Right renal pelvis (tissue), 4 donors: ENCODE measurements at places on chromosomes 4 and X.

DNA sequence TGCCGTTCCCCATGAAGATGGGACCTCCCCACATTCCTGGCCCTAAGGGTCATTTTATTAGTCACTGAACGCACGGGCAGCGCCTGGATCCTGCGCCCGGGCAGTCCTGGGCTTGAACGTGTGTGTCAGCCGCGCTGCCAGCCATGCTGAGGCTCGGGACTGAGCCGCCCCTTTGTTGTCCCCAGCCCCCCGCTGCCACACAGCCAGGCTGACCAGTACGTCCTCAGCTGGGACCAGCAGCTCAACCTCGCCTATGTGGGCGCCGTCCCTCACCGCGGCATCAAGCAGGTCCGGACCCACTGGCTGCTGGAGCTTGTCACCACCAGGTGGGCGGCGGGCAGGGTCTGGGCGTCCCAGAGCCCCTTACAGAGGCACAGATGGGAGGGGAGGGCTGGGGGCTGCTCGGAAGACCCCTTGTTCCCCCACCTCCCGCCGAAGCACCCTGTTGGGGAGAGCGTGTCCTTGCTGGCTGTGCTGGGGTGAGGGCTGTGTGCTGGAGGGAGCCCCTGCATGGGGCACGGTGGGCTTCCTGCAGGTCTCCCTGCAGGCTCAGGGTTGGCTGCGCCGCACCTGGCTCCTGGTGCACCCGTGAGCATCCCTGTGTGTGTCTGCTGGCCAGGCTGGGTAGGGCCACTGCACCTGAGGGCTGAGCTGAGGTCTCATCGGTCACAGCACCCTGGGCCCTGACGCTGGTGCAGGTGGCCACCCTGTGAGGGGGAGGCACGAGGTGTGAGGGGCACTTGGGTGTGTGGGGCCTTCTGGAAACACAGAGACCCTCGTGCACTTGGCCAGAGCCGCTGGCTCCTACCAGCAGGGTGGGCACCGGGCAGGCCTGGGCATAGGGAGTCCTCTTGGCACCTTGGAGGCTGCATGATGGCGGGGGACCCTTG is 1.0 kb downstream of the IDUA start:
- DNase-seq = no peak

DNA sequence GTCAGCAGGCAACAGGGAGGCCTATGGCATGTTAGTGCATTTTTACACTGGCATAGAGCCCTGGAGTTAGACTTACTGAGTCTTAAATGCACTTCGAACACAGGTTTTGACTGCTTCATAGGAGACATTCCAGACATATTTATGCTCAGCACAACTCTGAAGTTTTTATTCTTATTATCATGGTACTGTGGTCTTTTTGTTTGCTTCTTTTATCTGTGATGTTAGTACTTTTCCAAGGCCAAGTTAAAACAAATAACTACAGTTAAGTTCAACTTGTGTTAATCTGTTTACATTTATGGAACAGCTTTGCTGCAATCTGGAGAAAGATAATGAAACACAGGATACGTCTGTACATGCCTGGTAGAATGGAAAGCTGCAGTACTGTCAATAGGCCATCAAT is 76.5 kb downstream of the COL4A5 start:
- DNase-seq = no peak

DNA sequence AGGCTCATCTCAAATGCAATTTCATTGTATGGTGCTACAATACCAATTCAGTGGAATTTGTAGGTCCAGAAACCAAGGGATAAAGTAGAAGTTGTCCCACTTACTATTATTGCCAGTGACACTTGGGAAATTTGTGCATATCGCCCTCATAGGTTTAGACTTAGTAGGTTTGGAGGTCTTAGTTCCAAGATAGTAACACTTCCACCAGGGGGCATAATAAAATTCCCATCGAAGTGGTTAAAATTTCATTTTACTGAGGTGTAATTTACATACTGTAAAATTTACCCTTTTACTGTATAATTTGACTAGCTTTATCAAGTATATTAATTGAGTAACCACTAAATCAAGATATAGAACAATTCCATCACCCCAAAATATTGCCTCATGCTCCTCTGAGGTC is 174.6 kb downstream of the INPP4B start:
- DNase-seq = no peak

- DNase-seq = no peak
Observed at GRCh38 chrX:10648614-10649013, 28.2 kb upstream of the MID1 start.

- no peak for DNase-seq
Observed at GRCh38 chr4:105859233-105859632, 36.0 kb upstream of the NPNT start.

GRCh38 chr4:139533511-139533910 is 22.5 kb downstream of the SETD7 start:
- DNase-seq = no peak

DNA sequence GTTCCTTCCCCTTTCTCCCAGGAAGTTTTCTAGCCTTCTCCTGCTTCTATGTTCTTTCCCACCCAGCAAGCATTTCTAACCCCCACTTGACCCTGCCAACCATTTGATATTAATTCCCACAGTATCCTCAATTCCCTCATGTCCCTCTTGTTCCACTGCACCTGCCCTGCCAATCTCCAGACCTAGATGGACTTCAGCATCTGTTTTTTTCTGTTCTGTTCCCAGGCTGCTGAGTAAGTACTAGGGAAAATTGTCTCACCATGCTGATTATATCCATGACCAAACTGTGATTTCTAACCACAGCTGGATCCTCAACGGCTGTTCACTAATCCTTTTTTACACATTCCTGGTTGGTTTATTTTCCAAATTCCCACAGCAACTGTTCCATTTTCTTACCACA is 37.7 kb downstream of the CLCN5 start:
- DNase-seq = no peak

DNA sequence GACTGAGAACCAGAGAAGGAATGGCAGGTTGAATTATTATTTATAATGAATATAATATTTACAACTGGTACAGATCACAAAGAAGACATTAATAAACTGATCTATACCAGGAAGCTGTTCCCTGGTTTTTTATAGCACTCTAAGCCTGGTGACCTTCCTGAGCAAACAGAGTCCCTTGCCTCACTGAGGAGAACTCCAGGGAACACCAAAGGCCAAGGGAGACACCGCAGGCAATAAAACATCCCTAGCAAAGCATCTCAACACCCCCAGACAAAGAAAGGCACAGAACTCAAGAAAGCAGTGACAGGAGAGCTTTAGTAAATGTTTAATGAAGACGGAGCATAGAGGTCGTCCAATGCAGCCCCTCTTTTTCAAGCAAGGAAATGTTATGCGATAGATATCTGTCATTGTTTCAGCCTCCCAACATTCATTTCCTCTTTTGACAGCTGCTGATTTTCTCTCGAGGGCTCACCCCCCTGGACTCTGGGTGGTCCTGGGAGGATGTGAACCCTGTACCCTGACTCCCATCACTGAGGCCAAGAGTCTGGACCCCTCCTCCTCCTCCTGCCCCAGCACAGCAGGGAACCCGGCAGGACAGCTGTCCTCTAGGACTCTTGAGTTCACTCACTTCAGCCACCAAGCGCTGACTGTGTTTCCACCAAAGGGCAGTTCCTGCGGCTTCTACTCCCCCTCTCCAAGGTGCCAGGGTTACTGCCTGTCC is 342.5 kb upstream of the GATB start:
- no peak for DNase-seq

DNA sequence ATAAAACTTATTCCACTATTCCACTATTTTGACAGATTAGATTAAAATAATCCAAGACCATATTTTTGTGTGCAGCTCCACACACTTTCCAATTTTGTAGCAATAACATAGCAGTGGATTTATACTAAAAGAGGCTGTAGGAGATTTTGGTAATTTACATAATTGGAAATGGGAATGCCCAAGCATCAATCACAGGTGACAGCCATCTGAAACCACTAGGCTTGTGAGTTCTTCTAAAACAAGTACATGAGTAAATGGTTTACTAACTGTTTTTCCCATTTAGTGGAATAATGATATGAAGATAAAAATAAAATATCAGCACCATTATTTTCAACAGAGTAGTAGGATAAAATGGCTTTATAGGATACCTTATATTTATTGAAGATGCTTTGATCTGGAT is 4.4 kb downstream of the ANK2 start:
- DNase-seq = no peak

GRCh38 chr4:87153078-87153870 is 67.1 kb downstream of the KLHL8 start:
- DNase-seq = no peak

GRCh38 chr4:141702472-141703182 is 66.2 kb downstream of the IL15 start:
- no peak for DNase-seq

GRCh38 chr4:41632481-41633073 is 94.6 kb downstream of the LIMCH1 start:
- DNase-seq = no peak

DNA sequence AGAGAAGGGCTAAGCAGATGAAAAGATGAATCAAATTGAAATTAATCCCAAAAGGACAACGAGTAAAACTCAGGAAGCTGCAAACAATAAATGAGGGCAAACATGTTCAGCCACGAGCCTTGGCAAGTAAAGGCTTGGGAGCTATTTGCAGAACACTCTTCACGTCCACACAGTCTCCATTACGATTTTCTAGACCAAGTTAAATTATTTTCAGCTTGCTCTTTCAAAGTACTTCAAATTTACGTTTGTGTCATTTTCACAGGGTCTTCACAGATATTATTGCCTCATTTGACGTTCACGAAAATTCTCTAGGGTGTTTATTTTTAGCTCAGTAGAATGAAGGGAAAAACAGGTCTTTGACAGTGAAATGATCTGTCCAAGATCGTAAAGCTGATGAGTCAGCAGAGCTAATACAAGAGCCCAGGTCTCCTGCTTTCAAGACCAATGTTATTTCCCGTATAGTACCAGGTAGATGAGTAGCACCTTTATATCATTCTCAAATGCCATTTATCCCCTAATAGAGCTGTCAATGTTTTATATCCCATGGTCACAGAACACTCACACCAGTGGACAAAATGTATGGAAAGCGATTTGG is 20.9 kb downstream of the KLB start:
- DNase-seq = no peak

DNA sequence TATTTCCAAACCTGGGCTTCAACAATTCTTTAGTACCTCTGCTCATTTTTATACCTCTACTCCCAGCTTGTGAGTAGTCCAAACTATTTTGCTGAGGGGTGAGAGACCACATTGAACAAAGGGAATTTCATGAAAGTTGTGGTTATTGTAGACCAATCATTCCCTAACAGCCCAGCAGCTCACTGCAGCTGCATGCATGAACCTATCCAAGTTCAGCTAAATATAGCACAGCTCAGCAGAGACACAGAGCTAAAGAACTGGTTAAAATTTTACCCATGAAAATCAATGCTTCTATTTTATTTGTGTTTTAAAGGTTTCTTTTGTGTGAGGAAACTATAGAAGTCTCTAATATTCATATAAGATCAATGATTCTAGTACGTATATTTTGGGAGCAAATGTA is 82.7 kb downstream of the TECRL start:
- no peak for DNase-seq

DNA sequence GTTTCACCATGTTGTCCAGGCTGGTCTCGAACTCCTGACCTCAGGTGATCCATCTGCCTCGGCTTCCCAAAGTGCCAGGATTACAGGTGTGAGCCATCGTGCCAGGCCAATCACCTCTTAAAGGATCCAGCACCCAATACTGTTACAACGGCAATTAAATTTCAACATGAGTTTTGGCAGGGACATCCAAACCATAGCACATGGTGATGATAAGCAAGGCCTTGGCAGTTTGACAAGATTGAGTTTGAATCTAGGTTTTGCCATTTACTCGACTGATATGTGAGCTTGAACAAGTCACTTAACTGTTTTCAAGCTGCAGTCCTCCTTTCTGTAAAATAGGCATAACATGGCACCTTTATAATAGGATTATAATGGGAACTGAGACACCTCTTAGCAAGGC is 84.1 kb downstream of the GPR82 start:
- no peak for DNase-seq

DNA sequence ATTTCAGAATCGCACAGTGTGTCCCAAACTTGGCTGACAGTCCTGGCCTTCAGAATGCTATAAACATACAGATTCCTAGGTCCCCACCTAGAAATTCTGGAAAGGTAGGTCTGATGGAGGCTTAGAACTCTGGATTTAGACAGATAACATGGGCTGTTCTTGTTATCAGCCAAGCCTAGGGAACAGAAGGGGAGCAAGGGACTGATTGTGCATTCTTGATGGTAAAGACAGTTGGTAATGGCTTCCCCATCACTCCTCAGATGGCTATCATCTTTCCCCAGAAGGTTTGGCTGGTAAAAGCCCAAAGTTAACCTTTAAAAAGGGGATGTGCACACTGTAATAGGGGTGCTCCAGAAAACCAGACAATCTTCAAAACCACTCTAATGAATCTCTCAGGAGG is 35.7 kb downstream of the DIPK2B start:
- no peak for DNase-seq

DNA sequence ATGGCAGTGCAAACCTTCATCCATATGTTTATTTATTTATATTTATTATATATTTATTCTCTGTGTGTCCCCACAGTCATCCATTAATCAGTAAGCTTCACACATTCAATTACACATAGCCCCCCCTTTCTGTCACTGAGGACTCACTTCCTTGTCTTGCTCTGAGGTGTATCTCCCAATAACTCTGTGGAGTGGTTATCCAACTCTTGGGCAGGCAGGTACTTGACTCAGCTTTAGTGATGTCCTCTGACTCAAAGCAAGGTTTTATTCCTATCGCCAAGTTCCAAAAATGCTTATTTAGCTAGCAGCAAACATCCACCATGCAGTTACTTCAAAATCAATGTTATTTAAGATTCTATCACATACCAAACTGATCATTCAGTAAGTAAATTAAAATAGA is 25.2 kb upstream of the NDP start:
- DNase-seq = no peak

DNA sequence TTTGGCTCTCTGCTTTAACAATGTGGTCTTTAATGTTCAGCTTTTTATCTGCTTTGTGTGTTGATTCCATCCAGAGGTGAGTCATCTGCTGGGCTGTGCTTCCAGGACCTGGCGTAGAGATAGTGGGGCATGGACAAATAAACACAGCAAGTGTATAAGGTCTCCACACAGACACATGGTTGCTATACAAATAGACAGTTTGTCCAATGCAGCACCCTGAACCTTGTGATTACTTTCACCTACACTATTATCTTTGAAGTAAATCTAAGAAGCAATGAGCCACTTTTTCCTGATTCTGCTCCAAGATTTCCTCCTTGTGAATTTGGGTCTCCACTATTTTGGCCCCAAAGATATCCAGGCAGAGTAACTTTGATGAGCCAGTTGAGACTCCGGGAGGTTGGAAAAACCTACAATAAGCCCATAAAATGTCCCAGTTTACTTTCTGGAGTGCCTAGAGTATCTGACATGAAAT is 12.1 kb downstream of the PPARGC1A start:
- no peak for DNase-seq

- peak; percentile 73 for DNase-seq
Observed at GRCh38 chr4:47703956-47704355, 133.9 kb downstream of the CORIN start.
